ENCODE measurements at places on chromosomes 12 and 14.

DNA sequence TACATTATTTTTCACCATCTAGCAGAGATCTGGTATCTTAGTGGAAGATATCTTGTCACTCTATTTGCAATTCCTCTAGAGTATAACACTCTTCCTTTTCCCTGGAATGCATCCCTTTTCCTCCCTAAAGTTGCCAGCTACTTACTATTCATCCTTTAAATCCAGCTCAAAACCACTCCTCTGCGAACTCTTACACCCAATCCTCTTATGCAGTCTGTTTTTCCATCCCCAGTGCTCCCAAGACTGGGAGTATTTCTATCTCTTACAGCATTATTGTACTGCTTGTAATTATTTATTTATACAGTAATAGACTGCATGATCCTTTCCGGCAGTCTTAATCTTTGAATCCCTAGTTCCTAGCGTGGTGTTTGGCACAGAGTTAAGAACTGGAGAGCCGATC lies 2.9 kb upstream of the SRGAP1 start:
- no peak for DNase-seq

DNA sequence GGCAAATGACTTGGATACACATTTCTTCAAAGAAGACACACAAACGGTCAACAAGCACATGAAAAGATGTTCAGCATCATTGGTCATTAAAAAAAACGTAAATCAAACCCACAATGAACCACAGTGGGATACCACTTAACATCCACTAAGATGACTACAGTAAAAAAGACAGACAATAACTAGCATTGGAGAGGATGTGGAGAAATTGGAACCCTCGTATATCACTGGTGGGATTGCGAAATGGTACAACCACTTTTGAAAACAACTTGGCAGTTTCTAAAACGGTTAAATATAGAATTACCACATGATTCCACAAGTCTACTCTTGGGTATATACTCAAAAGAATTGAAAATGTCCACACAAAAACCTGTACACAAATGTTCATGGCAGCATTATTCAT lies 25.2 kb upstream of the PPFIBP1 start:
- DNase-seq = no peak

DNA sequence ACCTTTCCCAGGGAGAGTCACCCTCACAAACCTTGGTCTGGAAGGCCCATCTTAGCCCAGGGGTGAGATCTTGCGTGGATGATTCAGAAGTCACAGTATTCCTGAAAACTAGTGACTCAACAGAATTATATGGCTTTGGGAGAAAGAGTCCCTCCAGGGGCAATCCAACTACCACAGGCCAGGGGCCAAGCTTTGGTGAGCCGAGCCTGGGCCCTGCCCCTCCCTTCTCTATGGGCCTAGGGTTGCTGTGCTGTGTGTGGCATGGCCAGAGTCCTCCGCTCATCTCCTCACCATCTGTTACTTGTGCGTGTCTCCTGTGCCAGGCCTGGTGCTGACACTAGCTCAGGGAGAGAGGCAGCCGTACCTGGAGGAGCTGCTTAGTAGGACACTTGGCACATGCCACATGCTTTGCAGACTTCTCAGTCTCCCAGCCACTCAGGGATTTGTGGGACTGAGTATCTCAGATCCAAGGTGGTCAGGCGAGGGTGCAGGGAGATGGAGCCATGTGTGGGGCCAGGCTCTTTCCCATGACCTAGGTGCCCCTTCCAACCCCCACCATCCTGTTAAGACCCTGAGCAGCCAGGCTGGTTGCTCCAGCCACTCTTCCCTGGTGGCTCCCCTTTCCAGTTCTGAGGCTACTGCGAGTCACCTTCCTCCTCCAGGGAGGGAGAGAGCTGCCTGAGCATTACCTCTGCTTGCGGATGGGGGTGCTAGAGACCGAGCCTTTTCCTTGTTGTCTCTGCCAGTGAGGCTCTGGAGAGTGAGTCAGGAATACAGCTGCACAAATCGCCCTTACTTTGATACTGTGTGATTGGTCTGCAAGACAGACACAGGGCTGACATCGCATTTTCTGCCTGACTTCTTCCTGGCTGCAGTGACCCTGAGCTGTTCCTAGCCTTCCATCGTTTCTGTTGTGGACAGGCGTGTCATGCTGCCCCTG lies 94.1 kb downstream of the SLC25A47 start:
- no peak for DNase-seq

DNA sequence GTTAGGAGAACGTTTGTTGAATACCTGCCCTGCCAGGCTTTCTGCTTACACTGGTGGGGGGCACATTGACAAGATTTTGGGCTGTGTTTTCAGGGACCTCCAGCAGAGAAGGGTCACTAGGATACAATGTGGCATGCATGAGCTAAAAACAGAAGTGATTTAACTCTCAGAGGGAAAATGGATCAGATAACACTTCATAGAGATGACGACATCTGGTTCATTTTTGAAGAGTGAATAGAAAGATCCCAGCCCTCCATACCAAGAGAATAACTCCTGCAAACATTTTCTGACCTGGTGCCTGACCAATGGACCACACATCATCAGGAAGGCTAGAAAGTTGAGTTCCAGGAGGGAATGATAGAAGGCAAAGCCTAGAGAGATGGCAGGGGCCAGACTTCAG lies 33.7 kb downstream of the CKB start:
- no peak for DNase-seq

DNA sequence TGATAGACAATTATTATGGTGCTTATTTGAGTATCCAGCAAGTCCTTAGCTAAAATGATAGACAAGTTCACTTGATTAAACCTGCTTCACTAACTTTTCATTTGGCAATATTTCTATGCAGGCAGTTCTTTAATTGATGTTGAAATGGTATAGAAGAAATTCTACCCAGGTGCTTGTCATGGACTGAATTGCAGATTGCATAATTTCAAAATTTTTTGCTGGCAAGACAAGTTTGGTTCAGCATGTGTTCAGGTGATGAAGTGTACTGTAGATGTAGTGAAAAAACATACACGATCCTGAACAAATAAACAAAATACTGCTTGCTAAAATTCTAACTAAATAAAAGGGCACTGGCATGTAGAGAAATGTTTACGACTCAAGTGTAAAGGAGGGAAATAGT lies 189.0 kb downstream of the FOXA1 start:
- no peak for DNase-seq

DNA sequence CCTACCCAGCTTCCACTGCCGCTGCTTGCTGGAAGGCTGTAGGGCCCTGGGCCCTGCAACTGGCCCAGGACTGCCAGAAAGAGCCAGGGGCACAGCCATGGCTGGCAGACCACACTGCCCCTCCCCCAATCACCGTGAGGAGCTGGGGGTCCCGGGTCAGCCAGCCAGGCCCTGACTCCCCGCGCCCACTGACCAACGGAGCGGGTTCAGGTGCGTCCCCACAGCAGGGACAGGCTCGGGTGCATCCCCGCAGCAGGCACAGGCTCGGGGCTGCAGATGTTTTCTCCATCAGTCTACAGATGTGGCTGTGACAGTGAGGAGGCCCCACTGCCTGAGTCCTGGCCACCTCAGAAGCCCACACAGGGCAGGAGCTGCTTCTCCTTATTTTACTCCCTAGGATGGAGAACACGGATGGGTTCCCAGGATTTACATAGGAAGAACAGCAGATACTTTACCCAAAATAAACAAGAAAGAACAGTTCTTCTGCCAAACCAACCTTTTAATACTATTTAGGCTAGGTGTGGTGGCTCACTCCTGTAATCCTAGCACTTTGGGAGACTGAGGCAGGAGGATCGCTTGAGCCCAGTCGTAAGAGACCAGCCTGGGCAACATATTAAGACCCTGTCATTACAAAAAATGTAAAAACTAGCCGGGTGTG lies 61.1 kb downstream of the TESC start:
- DNase-seq = no peak

GRCh38 chr12:54296393-54297099 lies 4.3 kb downstream of the NFE2 start:
- DNase-seq = no peak

DNA sequence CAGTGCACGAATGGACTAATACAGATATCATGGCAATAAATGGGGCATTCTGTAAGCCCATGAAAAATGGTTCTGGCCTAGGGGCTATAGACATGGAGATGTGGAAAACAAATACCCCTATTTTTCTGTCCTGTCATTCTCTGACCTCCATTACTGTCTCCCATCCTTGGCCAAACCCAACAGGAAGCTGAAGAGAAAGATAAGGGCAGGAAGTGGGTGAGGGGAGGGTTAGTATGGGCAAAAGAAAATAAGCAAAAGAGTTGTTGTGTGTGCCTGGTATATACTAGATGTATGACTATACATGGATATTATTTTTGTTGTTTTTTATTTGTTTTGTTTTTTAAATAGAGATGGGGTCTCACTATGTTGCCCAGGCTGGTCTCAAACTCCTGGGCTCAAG lies 339.3 kb downstream of the PCNX1 start:
- DNase-seq = no peak

DNA sequence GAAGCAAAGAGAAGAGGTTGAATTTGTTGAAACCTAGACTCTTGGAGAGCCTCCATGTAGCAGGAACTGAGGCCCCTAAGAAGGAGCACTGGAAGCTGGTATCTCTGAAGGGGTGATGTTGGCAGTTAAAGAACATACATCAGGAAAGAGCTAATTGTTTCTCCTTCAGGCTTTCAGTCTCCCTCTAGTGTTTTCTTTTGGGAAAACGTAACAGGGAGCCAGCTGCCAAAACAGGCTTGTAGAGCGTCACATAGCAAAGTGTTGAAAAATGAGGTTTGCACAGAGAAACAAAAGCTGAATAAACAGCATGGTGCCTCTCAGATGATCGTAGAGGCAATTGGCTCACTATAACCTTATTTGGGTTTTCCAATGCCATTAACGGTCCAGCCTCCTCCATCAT lies 46.9 kb upstream of the CAND1 start:
- no peak for DNase-seq

DNA sequence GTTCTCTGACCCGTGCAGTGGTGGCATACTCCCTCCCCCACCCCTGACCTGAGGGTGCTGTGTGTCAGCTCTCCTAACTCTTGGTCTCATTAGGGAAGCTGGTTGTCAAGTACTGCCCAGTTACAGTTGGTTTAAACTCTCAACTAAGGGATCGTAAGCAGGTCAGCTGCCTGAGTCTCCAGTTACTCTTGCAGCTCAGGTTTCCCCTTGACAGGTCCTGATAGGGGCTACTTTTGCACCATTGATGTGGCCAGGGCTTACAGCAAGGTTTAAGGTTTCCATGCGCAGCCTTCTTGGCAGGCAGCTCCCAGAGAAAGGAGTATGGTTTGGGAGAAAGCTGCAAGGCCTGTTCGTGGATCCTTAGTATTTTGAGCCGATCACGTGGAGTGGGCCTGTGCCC lies 74.5 kb downstream of the ETV6 start:
- no peak for DNase-seq

- DNase-seq = no peak
Measured at GRCh38 chr12:122227341-122227740, 1.5 kb upstream of the DIABLO start.

- no peak for DNase-seq
Measured at GRCh38 chr14:67994531-67994930, 175.0 kb downstream of the RAD51B start.

DNA sequence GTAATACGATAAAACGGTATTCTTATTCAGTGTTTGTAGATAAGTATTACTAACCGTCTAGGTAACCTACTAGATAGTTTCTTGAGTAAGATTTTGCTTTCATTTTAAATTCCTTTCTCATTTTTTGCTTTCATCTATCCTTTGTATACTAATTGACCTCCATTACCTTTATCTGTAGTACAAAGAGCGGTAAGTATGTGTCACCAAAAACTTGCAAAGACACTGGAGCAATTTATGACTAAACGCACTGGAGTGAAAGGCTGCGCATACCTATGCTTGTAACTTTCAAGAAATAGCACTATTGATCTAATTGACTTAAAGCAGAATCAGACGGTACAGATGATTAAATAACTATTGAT lies 1.7 kb downstream of the ARHGAP5 start:
- DNase-seq = no peak

GRCh38 chr14:29442696-29443095 lies 485.0 kb downstream of the PRKD1 start:
- DNase-seq = peak; percentile 4

DNA sequence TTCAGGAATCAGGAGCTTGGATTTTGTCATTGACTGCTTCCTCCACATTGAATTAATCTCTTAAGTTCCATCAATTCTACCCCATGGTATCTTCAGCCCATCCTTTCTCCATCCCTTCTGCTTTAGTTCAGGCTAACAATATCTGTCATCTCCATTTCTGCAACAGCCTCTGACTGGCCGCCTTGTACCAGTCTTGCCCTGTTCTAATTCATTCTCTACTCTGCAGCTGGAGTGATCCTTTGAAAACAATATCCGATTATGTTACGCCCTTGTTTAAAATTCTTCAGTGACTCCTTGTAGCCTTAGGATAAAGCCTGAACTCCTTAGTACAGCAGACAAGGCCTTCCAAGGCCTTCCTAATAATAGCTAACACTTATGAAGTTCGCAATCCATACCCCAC lies 170.2 kb downstream of the ETV6 start:
- no peak for DNase-seq

DNA sequence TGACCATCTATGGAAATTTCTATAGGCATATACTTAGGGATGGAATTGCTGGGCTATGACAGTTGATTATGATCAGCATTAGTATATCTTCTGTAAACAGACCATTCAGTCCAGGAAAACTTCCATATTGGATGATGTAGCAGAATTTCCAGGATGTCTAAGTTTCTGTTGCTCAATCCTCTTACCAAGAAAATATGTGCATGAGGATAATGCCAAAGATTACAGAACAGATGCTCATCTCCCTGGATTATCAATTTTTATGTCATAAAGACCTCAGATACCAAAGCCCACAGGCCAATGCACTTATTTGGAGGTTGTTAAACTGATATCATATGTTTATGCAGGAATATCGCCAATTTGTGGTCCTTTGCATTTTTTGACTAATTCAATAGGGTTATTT lies 354.4 kb upstream of the FLRT2 start:
- no peak for DNase-seq

DNA sequence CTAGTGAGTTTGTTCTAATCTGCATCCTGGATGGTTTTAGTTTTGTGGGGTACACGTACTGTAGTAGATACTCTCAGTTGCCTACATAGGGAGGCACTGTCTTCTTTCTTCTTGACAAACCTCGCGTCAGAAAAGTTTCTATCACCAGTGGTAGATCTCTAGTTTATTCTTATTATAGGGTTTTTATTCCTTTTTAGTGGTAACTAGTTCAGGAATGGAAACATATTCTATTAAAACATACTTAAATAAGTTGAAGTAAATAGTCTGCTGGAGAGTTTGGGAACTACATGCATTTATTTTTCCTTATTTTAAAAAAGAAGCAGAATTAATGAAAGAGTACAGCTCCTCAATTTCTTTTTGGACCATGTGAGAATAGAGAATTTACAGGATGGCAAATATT lies 33.6 kb upstream of the OR9K2 start:
- no peak for DNase-seq

GRCh38 chr14:65137648-65138307 lies 35.5 kb upstream of the MAX start:
- no peak for DNase-seq

DNA sequence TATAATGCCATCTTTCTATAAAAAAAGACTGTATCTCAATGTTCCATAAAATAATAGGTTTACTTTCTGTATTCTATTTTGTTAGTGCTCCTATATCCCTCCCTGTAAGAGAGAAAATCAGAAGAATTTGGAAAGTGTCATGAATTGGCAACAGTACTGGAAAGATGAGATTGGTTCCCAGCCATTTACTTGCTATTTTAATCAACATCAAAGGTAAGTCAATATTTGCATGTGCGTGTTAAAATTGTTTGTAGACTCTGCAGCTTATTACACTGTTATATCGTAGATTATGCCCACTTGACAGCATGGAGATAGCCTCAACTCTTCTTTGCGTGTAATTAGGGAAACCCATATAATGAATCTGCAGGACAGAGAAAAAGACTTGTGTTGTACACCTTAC lies 34.0 kb downstream of the KCNMB4 start:
- no peak for DNase-seq

GRCh38 chr12:51025338-51025835 lies 797 bp downstream of the SLC11A2 start:
- DNase-seq = peak; percentile 41

Measured in suppressor macrophage treated with lipopolysaccharide for 4 hours (primary cell).